ENCODE measurements at places on chromosomes 2 and 18.

- no peak for DNase-seq
Observed at GRCh38 chr2:205754285-205754923, 72.1 kb downstream of the NRP2 start.

DNA sequence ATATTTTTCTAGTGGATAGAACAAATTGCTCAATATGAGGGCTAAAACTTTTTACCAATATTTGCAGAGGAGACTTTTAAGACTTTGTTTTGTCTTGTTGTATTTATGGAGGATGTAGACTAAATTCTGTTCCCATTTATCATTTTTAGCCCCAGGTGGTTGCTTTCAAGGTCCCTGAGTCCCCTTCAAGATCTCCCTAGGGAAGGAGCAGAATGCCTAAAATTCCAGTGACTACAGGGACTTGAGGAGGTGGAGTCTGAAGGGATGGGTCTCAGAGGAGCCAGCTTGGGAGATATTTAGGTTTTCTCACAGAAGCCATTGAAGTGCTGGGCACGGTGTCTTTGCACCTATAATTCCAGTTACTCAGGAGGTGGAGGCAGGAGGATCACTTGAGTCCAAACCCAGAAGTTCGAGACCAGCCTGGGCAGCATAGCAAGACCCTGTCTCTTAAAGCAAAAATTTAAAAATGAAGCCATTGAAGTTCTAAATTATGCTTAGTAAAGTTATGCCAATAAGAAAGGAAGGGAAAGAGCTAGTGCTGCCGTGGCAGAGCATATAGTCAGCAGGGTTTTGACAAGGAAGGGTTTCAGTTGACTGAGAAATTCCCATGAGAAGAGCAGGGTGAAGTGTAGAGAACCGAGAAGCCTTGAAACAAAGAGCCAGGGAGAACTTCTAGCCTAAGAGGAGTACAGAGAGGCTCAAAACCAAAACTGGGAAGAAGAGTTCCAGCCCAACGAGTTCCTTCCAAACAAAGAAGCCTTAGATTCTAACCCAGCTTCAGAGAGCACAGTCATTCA is 43.4 kb downstream of the COMMD1 start:
- DNase-seq = no peak

DNA sequence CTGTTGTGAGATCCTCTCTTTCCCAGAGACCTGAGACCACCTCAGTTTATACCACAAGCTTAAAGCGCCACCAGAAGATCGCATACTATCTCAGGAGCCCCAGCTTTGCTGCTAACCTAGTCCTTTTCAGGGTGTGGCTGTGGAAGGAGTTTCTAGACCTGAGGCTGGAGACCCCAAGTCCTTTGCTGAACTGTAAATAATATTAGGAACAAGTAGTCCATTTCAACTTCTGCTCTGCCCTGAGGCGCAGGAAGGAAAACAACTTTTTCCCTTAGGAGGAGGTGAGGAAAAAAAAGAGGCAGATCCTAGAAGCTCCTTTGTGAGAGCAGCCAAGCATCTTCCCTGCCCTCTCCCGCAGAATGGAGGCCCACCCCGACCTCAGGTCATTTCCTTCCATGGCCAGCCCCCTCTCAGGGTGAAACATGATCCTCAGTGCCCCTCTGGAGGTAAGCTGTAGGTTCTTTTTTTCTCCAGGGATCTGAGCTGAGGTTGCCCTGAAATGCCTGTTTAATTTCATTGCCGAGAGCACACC is 122.8 kb upstream of the LGALSL start:
- DNase-seq = no peak

DNA sequence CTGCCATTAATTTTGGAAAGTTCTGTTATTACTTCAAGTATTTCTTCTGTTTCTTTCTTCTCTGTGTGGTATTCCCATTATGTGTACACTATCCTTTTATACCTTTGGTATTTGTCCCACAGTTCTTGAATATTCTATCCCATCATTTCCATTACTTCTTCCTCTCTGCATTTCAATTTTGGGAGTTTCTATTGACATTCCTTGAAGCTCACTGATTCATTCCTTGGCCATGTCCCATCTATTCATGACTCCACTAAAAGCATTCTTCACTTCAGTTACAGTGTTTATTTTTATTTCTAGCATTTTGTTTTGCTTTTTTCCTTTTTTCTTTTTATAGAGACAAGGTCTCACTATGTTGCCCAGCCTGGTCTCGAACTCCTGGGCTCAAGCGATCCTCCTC is 30.3 kb downstream of the PROC start:
- DNase-seq = no peak

GRCh38 chr2:160901613-160902012 is 258.6 kb upstream of the TANK start:
- no peak for DNase-seq

DNA sequence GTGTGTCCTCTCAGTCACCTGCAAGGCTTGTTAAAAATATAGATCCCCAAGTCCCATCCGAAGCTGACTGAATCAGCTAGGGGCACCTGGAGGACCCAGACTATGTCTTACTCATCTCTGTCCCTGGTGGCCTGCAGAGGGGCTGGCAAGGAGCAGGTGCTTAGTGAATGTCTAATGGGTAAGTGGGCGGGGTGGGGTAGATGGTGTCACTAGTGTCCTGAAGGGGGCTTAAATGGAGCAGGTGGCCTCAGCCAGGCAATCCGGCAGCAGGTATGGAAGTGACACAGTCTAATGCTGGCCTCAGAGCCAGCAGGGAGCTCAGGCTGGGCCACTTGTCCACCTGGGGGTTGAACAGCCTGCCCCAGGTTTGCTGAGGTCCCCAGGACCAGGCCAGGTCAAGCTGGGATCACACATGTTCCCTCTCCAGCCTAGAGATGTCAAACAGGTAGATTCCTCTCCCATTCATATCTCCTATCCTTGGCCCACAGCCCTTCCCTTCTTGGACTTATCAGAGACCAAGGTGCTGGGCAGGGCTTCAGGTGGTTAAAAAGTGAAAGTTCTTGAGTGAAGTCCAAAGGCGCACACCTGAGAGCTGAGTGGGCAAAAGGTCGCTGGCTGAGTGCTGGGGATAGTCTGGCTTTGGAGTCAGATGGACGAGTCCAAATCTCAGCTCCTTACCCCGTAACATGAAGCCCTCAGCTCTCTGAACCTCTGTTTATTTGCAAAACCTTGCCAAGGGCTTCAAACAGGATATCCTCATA is 1.7 kb downstream of the STEAP3 start:
- DNase-seq = no peak

GRCh38 chr2:150605664-150606063 is 118.2 kb upstream of the RND3 start:
- no peak for DNase-seq

DNA sequence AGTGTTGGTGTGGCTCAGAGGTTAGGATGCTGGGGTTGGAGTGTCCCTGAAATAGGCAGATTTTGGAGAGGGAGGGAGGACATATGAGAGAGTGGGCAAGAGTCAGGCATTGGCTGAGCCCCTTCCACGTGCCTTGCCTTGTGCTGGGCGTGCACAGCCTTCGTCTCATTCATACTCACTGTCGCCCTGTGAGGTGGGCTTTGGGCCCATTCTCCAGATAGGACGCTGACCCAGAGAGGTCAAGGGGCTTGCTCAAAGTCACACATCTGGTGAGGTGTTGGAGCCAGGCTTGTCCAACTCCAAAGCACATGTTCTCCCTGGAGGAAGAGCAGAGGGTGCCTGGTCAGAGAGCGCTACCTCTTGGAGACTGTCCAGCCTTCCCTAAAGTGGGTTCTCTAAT is 166.8 kb downstream of the DYSF start:
- no peak for DNase-seq

- no peak for DNase-seq
Observed at GRCh38 chr18:21904856-21905255, 164.3 kb downstream of the MIB1 start.

GRCh38 chr2:208373460-208374089 is 33.0 kb upstream of the PTH2R start:
- no peak for DNase-seq

DNA sequence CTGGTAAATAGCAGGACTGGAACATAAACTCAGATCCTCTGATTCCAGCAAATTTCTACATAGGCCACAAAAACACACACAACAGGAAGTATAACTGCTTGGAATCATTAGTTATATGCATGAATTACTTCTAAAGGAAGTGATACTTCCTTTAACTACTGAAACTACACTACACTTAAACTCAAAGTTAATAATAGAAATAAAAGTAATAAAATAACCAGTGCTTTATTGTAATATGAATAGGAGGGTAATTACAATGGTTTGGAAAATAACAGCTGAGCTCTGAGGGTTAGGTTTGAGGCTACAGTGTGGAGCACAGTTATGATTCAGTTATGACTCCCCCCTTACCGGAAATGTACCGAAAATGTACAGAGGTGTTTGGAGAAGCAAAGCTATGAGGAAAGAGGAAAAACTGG is 18.5 kb upstream of the POLI start:
- DNase-seq = no peak

GRCh38 chr18:36564841-36565240 is 264.0 kb downstream of the TPGS2 start:
- DNase-seq = no peak

DNA sequence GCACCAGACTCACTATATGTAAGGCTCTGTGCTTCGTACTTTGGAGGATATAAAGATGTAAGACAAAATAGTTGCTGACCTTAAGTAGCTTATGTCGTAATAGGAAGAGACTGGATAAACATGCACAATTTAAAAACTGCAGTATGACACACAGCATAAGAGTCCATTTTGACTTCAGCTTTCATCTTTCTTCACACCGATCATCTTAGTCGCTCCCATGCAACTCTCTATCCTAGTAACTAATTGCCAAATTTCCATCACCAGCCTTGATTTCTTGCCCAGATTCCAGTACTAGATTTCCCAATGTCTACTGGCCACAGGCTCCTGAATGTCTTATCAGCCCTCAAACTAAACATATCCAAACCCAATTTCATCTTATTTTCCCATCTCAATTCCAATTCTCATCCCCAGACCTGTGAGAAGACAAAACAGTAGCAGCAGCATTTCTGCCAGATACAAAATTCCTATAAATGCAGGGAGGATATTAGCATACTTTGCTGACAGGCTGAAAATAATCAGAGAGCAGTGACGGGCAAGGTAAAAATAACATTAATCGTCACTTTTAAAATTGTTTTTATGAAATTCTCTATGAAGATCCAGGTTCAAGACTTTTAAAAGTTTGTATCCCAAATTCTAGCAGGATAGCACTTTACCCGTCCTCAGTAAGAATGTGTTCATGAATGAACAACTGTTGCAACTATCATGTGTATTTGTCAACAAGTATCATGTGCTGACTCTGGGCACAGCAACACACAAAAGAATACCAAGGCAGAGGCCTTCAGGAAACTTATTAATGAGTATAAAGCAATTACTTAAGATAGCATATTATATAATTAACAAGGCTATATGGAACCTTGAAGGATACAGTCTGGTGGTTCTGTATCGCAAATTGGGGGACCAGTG is 42.2 kb downstream of the KIDINS220 start:
- peak; percentile 9 for DNase-seq

DNA sequence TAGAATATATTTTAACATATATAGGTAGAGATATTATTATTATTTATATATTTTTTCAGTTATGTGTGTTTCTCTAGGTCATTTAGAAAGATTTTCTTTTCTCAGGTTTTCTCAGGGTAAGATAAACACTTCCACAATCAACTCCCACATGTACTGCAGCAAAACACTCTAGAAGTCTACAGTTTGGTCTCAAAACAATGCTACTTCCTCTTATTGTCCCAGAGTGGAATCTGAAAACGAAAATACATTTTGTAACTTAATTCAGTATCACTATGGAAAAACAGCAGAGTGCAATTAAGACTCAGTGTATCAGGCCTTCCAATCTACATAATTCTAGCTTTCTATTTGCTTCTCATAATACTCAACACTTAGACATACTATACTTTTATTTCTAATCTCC is 190.1 kb upstream of the SLC35G4 start:
- no peak for DNase-seq

DNA sequence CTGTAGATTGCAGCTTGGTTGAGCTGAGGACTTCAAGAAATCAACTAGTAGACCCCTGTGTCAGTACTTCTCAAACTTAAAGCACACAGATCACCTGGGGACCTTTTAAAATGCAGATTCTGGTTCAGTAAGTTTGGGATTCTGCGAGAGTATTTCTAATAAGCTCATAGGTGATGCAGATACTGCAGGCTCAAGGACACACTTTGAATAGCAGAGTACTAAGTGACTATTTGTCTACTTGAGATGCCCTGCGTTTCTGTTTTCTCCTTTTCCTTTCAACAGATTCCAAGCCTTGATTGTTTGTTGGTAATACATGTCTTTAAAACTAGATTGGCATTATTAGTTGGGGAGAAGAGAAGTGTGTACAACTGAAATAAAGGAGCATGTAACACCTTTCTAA is 6.7 kb downstream of the MIB1 start:
- no peak for DNase-seq

- DNase-seq = no peak
Observed at GRCh38 chr18:23542461-23542860, 39.1 kb downstream of the RMC1 start.

DNA sequence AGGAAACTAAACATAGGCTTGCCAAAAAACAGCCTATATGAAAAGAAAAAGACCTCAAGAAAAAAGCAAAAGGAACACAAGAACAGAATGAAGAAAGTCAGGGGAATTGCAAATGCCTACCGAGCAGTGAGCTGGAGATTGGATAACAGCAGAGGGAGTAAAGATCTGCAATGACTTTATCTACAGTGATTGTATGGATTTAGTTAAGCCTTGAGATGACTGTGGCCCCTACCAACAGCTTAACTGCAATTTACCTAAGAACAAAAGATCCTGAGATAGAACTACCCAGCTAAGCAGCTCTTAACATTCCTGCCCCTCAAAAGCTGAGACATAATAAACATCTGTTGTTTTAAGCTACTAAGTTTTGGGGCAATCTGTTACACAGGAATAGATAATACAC is 20.5 kb downstream of the LNPK start:
- DNase-seq = no peak

DNA sequence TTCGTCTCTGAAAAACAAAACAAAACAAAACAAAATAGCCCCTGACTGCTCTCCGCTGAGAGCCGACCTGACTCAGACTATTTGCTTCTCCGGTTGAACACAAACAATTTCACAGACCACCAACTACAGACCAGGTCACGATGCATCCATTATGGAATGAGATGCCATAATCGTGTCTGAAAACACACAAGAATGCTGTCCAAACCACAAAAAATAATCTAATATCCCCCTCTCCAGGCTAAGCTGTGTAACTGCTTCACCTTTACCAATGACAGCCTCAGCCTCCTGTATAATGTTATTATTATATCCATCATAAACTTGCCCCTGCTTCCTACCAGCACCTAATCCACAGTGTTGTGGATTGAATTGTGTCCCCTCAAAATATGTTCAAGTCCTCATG is 114.7 kb downstream of the DNAH6 start:
- DNase-seq = peak; percentile 40

- no peak for DNase-seq
Observed at GRCh38 chr2:234286118-234286598, 210.7 kb downstream of the ARL4C start.

GRCh38 chr2:144462266-144462665 is 57.7 kb downstream of the ZEB2 start:
- DNase-seq = no peak

DNA sequence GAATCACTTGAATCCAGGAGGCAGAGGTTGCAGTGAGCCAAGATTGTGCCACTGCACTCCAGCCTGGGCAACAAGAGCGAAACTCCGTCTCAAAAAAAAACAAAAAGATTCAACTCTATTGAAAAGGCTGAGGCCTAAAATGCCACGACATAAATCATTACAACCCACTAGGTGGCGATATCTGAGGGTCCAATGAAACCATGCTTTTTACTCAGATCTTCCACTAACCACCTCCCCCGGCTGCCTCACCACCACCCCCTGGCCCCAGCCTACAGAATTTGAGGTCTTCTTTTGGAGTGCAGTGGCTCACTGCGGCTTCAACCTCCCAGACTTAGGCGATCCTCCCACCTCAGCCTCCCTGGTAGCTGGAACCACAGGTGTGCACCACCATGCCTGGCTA is 57.5 kb downstream of the AP1S3 start:
- no peak for DNase-seq

All from non-pigmented ciliary epithelial cell (primary cell).